ENCODE measurements at places on chromosomes 4 and X.

DNA sequence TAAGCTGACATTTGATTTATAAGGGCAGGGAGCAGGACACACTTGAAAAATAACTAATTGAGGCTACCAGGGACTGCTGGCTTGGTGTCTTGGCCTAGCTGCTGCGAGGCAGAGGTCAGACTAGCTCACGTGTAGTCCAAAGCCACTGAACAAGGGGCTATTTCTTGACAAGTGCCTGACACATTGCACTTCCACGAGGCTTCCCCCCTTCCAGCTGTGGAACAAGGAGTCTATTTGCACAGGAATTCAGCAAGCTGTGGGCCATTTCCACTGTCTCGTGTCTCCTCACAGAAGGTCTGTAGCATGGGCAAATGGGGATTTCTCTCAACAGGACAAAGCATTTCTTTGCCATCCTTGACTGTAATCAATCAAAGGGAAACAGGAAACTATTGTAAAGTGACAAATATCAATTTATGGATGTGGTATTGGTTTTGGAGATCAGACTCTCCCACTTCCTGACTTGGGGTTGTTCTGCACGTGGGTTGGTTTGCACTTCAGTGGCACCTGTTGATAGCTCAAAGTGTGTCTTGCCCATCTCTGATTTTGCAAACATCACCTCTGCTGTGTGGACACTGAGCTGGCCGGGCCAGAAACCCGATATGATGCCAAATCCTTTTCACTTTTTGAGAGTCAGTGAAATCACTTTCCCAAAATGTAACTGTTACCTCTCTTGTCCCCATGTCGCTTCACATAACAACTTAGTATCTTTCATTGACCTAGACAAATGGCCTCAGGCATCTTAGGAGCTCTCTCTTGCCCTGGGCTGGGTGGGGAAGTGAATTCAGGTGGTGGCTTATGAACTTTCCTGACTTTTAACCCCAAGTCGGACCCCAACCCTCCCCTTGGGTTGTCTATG is 107.4 kb upstream of the MAMLD1 start:
- no peak for DNase-seq

- DNase-seq = no peak
Measured at GRCh38 chr4:3250956-3251690, 2.2 kb downstream of the MSANTD1 start.

DNA sequence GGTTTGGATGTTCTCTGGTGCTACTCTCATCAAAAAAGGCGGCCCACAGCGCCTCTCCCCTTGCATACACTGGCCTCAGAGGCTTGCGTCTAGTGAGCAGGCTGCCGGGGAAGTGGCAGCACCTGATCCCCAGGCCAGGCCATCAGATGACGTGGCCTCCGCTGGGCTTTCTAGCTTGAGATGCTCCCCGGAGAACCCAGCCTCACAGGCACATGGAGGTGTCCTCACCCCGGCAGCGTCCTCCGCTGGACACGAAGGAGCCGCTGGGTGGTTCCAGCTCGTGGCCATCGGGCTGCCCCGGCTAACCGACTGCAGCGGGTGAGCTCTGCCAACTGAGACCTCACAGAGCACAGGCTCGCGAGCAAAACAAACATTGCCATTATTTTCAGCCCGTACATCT is 12.8 kb downstream of the IRAK1 start:
- no peak for DNase-seq

DNA sequence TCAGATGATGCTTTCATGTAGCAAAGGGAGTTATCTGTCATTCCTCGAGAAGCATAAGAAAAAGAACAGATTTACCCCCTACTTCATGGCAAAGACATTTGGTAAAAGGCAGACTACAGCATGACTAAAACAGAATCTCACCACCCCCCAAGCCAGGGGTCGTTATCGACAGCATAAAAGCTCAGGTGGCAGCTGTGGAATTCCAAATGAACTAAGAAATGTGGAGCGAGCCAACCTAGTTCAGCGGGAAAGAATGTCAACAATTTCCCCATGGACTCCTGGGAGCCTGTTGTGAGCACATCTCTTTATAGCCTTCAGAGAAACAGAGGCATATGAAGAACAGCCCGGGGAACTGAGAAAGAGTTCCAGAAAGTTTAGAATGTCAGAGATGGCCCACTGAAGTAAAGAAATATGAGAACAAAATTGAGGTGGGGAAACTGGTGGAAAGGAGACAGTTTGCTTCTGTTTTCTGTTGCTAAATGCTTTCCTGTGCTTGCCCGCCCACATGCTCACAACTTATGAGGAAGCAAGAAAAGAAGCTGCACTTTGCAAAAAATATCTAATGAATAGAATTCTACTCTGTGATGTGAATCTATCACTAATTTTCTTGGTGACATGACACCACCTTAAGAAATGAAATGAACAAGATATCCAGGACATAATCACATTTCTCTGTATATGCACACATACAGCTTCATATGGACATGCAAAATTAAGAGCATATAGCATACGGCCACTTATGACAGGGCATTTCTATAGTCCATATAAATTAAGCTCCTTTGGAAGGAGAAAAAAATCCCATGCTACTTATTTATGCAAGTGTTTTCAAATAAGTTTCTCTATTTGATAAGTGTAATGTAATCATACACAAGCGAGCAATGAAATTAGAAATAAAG is 135.3 kb upstream of the MID1 start:
- no peak for DNase-seq

DNA sequence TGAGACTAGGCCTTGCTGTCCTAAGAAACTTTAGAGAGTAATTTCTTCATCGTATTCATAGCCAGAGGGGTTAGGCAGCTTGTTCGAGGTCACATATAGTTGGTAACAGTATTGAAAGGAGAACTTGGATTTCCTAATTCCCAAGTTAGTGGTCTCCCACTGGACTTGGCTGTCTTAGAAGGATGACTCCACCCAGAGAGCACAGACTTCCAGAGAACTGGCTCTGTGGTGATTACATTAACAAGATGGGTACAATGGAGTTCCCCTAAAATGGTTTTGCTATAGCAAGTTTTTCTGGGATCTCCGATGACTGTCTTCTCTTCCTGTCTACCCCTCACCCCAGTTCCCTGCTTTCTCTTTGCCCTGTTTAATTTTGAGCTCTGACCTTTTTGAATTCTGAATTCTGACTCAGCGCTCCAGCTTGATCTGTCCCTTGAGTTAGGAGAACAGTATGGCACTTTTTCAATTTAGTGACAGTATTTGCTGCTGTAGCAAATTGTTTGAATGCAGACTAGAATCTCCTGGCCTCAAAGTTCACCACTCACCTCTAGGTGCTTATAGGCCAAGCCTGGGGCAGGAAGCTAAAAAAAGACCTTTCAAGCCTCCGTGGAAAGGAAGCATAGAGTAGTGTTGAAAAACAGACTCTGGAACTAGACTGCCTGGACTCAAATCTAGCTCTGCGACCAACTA is 6.9 kb downstream of the MSN start:
- no peak for DNase-seq

- DNase-seq = no peak
Measured at GRCh38 chrX:11553594-11553993, 112.1 kb downstream of the ARHGAP6 start.

GRCh38 chr4:17490575-17491059 is 21.3 kb downstream of the QDPR start:
- peak; percentile 8 for DNase-seq

DNA sequence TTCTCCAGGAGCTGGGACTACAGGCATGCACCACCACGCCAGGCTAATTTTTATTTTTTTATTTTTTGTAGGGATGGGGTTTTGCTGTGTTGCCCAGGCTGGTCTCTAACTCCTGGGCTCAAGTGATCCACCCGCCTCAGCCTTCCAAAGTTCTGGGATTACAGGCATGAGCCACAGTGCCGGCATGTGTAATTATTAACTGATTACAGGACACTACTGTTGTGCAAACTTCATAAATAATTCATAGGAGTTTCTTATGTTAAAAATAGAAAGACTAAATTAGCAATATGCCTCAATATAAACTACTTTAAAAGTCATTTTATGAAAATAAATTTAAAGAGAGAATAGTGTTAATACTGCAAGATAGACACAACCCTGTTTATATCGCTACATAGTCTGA is 221.9 kb downstream of the SNCA start:
- no peak for DNase-seq

DNA sequence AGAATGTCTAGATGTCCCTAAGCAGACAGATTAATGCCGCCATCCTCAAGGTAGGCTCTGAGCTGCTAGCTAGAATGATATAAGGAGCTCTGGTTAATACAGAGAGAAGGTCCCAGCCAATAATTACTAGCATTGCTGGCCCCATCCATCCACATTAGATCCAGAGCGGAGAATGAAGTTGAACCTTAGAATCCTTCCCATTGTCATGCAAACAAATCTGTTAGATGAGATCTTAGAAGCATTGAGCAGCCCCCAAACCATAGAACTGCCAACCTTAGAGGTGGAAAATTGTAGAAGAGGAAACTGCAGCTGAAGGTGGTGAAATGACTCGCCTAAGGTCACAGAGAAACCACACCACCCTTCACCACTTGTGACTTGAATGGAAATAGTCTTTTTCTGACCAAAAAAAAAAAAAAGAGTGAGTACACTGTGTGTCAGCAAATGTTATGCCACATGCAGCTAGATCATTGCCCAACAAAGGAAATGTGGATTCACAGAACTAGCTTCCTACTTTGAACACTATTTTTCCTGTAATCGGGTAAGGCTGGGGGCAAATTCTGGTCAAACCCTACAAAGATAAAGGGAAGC is 162.1 kb downstream of the SMIM20 start:
- DNase-seq = no peak

All from NCI-H748 treated with DMSO at 0.1 percent for 48 hours (cell line).